ENCODE measurements at places on chromosomes 7 and 10. TPM values are rescaled to one million over a fixed set of nuclear protein-coding genes. Genes with fewer than 3 reads are reported as not detected.

Gene HMX3
- total RNA-seq = not detected

Gene ESYT2
- 35.9 TPM for total RNA-seq

Gene FGF8
- not detected for total RNA-seq

Gene GSAP
- 2.0 TPM for total RNA-seq

Gene KLLN
- total RNA-seq = 0.43 TPM

Data from psoas muscle (tissue), 8 donors.